SK-MEL-5 (cell line): ENCODE measurements at places on chromosomes 11 and 22.

GRCh38 chr11:65663639-65664200 is 1.0 kb upstream of the RELA start:
- peak; percentile 39 for DNase-seq

GRCh38 chr11:13963949-13964770 is 1.6 kb downstream of the SPON1 start:
- no peak for DNase-seq

- DNase-seq: no peak
Observed at GRCh38 chr11:94652735-94653284, 85.6 kb downstream of the PIWIL4 start.

GRCh38 chr11:99773646-99774045 is 752.9 kb downstream of the CNTN5 start:
- DNase-seq: no peak

- DNase-seq: no peak
Observed at GRCh38 chr22:48624401-48624800, 1203.3 kb downstream of the BRD1 start.

DNA sequence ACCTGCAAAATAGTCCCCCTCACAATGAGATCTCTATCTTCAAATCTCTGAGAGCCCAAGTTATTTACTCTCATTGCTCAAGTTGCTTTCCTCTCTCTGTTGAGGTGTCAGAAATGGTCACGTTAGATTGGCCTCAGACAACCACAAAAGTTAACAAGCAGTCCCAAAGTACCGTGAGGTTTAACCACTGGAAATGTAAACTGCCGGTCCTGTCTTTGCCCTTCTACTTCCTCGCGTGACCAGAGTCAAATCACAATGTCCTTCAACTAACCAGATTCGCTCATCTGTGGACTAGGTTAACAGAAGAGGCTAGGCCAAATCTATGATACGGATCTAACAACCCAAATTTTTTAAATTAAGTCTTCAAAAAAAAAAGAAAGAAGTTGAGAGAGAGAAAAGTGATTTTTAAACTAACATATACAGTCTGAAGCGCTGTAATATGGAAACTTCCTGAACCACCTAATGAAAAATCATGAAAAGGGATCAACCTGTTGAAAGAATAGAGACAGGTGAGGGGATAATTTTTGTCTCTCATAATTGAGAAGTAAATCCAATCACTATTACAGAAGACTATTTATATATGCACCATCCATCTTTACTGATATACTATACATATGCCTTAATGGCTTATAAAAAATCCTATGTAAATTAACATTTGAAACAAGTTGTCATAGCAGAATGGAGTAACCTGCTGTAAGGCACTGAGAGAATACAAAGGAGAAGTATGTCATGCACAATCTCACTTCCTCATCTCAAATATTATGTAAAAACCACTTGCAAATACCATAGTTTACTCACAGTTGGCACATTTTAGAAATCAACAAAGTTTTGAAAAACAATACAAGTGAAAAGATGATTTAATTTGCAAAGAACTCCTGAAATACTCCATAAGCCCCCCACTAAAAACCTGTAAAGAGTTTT is 3.3 kb upstream of the JAML start:
- no peak for DNase-seq

DNA sequence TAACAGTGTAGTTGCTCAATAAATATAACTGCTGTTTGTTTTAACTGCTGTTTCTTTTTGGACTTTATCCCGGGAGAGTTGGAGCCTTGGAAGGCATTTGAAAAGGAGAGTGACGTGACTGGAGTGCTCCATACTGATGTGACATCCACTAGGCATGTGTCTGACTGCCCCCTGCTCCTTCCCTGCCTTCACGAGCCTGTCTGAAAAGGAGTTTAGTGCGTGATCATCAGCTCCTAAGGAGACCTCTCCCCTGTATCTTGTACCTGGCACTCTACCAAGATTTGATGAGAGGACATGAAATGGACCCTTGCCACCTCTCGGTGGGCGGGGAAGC is 22.9 kb downstream of the ZBTB16 start:
- no peak for DNase-seq

DNA sequence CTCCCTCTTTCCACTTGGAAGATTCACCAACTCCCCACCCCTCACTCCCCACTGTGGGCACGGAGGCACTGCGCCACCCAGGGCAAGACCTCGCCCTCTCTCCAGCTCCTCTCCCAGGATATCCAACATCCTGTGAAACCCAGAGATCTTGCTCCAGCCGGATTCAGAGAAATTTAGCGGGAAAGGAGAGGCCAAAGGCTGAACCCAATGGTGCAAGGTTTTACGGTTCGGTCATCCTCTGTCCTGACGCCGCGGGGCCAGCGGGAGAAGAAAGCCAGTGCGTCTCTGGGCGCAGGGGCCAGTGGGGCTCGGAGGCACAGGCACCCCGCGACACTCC is 397 bp upstream of the CD44 start:
- peak; percentile 46 for DNase-seq

DNA sequence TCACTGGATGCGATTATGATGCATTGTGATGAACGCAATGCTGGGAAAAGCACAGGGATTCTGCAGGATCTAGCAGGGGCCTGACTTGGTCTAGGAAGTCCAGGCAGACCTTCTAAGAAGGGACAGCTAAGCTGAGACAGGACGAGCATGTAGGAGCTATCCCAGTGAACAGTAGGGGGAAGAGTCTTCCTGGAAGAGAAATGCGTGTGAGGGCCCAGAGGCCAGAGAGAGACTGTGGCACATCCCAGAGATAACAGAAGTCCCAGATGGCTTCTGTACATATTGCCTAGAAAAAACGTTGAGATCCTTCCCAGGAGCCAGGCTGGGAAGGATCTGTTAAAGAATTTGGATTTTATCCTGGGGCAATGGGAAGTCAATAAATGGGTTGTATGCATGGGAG is 24.6 kb downstream of the RCN1 start:
- peak; percentile 24 for DNase-seq

GRCh38 chr11:128695539-128696221 is 1.8 kb downstream of the FLI1 start:
- DNase-seq: no peak

- peak; percentile 83 for DNase-seq
Observed at GRCh38 chr11:134360050-134360835, 28.5 kb downstream of the GLB1L2 start.

DNA sequence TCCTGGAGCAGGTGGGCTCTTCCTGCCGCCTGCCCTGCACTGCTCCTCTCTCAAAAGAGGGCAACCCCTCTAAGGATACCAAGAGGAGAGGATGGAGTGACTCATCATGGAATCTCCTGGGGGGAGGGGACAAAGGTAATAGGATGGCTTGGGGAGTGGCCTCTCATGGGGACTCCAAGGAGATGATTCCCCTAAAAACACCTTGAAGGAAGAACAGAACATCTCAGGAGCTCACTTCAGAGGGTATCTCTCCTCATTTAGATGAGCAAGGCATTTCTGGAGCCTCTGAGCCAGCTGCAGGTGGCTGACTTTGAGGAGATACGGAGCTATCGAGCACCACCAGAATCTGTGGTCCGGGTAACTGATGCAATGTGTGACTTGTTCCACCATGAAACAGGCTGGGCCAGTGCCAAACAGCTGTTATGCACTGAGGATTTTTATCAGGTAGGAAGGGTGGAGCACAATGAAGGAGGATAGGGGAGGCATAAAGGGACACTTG is 40.2 kb downstream of the RRP8 start:
- DNase-seq: no peak

GRCh38 chr22:25353516-25354445 is 134.3 kb downstream of the CRYBB2 start:
- no peak for DNase-seq

- no peak for DNase-seq
Observed at GRCh38 chr11:67367761-67368227, 5.6 kb downstream of the CLCF1 start.

DNA sequence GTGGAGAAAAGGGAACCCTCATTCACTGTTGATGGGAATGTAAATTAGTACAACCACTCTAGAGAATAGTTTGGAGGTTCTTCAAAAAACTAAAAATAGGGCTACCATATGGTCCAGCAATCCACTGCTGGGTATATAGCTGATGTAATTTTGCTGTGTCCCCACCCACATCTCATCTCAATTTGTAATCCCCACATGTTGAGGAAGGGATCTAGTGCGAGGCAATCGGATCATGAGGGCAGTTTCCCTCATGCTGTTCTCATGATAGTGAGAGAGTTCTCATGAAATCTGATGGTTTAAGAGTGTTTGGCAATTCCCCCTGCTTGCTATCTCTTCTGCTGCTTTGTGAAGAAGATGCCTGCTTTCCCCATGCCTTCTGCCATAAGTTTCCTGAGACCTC is 17.1 kb upstream of the OR52M1 start:
- DNase-seq: no peak

GRCh38 chr11:94472916-94473799 is 20.5 kb downstream of the MRE11 start:
- no peak for DNase-seq

DNA sequence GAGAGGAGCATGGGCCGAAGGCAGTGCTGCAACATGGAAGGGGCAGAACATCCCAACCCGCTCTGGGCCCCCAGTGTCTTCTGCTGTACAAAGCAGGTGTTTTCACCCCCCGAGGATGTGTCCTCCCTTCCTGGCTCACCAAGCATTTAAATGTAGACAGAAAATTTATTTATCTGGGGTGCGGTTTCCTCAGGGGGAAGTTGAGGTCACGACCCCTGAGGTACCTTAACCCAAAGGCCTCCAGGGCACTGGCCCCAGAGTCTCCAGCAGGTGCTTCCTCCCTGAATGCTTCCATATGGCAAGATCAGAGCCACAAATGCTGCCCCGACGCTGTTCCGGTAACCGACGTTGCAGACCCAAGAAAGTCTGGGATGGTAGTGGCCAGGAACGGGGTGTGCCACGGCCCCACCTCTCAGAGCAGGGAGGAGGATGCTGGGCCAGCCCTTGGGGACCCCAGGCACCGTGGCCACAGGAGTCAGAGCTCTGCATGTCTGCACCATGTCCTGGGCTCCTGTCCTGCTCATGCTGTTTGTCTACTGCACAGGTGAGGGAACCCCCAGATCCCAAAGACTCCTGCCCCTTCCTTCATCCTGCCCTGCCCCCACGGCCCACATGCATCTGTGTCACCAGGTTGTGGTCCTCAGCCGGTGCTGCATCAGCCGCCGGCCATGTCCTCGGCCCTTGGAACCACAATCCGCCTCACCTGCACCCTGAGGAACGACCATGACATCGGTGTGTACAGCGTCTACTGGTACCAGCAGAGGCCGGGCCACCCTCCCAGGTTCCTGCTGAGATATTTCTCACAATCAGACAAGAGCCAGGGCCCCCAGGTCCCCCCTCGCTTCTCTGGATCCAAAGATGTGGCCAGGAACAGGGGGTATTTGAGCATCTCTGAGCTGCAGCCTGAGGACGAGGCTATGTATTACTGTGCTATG is at the start of gene VPREB1:
Gene VPREB1, plus strand, starts transcription at position 471 of the 935 bp plus-strand sequence. Its CDS starts 28 bp downstream, at position 499.
- no peak for DNase-seq

- peak; percentile 50 for DNase-seq
Observed at GRCh38 chr22:40107851-40108378, 69.8 kb upstream of the TNRC6B start.

GRCh38 chr11:118785362-118785761 is 5.6 kb downstream of the DDX6 start:
- no peak for DNase-seq

DNA sequence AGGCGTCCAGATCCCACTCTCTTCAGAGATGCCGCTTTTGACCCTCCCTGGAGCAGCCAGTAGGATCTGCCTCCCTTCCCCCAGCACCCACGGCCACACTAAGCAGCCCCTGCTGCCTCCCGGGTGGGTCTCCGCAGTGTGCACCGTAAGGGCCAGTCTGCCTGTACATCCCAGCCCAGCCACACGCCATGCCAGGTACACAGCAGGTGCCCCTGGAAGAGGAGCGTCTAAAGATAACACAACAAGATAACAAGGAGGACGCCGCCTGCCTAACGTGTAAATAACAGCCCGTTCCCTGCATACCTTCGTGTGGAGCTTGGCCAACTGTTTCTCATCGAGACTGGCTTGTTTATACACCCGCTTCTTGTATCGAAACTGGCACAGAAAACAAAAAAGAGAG is 139.4 kb downstream of the SHANK2 start:
- DNase-seq: no peak

DNA sequence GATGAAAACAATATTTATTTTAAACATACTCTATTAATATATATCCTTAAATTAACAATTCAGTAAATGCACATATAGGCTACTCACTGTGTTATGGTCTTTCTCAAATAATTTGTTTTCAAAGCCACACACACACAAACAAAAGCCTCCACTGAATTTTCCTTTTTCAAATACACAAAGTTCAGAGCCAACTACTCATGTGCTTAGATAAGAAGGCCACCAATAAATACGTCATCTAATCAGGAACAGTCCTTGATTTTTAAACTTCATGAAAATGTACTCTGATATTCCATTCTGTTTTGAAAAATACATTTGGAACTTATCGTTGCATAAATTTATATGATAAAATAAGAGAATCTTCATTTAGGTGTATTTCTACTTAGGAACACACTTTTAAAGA is 26.0 kb downstream of the KBTBD3 start:
- no peak for DNase-seq

DNA sequence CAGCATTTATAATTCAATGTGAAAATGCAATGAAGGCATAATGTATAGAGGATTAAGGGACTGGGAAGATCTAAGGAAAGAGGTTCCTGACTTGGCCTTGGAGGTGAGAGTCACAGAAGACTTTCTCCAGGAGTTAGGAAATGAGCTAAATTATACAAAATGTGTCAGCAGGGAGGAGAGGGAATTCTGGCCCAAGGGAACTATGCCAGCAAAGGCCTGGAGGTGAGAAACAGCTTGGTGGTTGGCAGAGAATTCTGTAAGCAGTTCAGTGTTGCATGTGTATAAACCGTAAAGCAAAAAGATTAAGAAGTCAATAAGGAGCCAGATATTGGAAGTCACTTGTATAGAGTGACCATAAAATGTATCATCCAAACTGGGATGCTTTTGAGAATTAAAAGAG is 142.2 kb upstream of the SESN3 start:
- DNase-seq: no peak
